Effector memory CD4-positive, alpha-beta T cell (primary cell): ENCODE measurements at places on chromosomes 2 and 18.

DNA sequence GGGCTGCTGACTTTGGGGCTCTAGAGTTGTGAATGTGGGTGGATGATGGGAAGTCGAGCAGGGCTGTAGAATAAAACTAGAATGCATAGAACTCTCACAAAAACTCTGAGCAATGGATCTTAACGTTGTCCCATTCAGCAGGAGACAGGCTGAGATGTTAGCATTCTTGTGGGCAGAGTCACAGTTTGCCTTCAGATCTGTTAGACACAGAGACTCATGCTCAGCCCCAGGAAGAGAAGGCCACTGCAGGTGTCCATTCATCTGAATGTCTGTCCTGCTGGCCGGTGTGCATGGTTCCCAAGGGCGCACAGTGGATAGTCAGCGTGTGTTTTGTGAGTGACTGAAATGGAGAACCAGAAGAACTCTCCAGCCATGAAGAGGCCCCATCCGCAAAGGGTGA is 111.3 kb downstream of the TSN start:
- DNase-seq, result no peak

- DNase-seq, result no peak
These were observed 65.8 kb upstream of the EML6 start for GRCh38 chr2:54657664-54658083.

DNA sequence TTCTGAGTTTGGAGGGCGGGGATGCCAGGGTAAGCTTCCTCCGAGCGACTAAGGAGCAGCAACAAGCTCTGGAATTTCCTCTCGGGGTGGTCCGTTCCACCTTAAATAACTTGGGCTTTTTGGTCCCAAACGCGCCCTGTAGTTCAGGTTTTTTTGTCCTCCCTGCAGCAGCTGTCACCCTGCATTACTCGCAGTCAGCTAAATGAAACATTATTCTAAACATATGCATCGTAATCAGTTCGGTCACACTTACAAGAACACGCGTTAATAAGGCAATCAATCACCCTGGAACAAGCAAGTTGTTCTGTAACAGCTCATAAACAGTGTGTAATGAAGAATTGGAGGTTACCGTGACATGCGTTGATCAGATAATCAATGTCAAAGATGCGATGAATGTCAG is 8.3 kb downstream of the EVX2 start:
- DNase-seq, result no peak

DNA sequence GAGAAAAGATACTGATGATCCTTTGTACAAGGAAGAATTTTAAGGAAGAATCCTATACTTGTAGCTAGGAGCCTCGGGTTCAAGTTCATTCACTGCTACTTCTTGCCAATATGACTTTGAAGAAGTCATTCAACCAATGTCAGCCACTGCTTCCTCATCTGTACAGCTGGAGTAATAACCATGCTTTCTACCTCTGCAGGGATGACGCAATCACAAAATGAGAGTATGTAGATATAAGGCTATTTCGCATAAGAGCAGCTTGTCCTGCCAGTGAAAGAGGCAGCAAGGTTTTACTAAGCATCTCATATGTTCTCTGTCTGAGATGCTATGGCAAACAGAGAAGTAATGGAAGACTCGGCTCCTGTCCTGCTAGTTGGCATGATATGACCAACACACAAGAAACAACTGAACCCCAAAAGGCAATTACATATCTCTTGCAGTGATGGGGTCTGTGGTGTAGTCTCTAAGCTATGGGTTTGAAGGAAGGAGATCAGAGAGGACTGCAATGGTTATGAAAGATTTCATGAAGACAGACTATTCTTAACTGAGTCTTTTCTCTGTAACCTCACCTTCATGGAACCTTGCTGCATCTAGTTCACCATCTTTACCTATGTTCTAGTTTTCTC is 9.2 kb downstream of the AAK1 start:
- DNase-seq, result no peak

GRCh38 chr2:36214691-36215090 is 140.9 kb upstream of the CRIM1 start:
- no peak for DNase-seq

GRCh38 chr2:215633360-215633759 is 197.5 kb upstream of the FN1 start:
- DNase-seq, result no peak

GRCh38 chr2:172944022-172944793 is 131.4 kb upstream of the MAP3K20 start:
- no peak for DNase-seq

- no peak for DNase-seq
These were observed 250.6 kb downstream of the CYP26B1 start for GRCh38 chr2:71897137-71897480.

- no peak for DNase-seq
These were observed 62.8 kb downstream of the NBEAL1 start for GRCh38 chr2:203077451-203077850.

GRCh38 chr2:169572821-169573159 is 875 bp downstream of the FASTKD1 start:
- no peak for DNase-seq

- DNase-seq, result no peak
These were observed 406.9 kb downstream of the DCDC2C start for GRCh38 chr2:4110273-4110672.

GRCh38 chr2:96065381-96065930 is 30.7 kb upstream of the GPAT2 start:
- DNase-seq, result no peak

DNA sequence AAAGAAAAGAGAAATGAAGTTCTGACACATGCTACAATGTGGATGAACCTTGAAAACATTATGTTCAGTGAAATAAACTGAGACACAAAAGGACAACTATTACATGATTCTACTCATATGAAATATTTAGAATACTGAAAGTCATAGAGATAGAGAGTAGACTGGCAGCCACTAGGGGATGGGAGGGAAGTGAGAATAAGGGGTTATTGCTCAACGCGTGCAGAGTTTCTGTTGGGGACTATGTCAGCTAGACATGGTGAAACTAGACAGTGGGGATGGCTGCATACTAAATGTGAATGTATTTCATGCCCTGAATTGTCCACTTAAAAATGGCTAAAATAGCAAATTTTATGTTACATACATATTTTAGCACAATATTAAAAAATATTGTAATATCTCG is 108.7 kb upstream of the ATL2 start:
- DNase-seq, result no peak

DNA sequence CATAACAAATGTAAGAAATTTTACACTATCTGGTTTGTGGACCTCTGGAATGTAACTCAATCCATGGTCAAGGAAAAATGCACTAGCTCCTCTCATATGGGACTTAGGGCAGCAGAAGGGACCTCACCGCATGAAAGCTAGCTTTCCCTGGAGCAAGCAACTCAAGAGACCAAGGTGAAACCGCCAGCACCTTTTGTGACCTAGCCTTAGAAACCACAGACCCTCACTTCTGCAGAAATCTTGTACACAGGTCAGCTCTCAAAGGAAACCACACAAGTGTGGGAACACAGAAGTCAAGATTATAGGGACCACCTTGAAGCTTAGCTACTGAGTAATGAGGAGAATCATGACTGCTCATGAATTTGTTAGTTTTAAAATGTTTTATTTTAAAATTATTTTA is 222.5 kb downstream of the DLGAP1 start:
- DNase-seq, result no peak

GRCh38 chr2:196875414-196875813 is 51.1 kb downstream of the PGAP1 start:
- no peak for DNase-seq

DNA sequence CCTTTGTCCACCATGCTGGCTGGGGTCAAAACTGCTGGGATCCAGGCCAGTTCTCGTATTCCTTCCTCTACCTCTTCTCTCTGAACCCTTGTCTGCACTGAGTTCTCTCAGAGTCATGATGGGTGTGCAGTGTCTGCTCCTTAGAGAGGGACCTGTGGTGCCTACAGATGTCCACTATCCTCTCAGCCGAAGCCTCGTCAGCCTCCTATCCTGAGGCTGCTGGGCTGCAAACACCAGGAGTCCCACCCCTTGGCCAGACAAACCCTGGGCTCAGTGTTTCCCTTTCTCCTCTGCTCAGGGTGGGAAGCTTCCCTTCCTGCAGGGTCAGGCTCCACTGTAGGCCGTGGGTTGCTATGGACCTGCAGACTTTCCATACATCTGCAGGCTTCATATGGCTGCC is 2.3 kb downstream of the INPP5D start:
- DNase-seq, result no peak

- no peak for DNase-seq
These were observed 58.4 kb downstream of the WDSUB1 start for GRCh38 chr2:159228081-159228581.

DNA sequence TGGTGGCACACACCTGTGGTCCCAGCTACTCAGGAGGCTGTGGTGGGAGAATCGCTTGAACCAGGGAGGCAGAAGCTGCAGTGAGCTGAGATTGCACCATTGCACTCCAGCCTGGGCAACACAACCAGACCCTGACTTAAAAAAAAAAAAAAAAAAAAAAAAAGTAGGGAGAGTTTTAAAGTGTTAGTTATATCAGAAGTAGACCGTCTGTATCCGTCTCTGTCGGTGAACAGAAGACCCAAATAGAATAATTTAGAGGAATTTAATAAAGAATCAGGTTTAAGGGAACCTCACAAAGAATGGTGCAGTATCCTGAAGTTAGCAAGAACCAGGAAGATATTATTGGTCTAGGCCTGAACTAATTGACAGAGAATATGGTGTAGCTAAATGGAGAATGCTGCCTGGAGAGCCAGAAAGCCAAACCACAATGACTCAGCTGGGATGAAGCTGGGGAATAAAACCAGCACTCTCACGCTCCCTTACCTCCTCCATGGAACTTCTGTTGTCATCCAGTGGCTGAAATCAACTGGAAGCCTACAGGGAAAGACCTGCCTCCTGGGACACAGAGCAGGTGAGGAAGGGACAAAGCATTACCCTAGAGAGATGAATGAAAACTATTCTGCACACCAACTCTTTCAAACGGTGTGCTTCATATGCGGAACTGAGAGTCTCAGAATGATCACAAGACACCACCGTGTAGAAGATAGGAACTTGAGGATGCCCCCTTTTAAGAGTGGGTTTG is 39.1 kb upstream of the PLEKHM3 start:
- DNase-seq, result no peak

DNA sequence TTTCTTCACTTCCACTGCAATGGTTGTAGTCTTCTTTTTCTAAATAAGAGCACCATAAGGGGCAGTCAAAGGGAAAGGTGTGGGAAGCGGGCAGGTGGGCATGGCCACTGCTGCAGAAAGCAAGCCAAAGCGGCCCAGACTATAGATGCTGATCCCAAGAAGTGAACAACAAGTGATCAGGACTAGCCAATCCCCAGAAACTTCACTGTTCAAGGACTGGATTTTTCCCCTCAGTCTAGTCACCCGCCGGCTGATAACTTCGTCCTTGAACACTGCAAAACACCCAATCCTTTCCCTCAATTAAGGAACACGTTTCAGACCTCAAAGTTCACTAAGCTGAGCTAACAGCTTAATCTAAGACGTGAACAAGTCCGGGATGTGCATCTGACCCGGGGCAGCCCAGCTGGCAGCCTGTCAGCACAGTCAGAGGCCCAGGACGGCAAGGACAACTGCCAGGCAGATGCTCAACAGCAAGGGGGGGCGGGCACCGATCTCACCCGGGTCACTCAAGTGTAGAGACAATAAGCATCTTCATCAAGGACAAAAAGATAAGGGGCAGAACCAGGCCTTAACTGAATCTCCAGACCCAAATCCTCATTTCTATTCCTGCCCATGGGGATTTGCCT is 59.8 kb downstream of the HDLBP start:
- DNase-seq, result no peak
